Stimulated activated CD4-positive, alpha-beta T cell treated with anti-CD3 and anti-CD28 coated beads, Interleukin-12 subunit alpha, Interleukin-12 subunit beta, amount 100 ng/mL, for 4 hours (primary cell): ENCODE measurements at places on chromosomes 7 and 10.

- peak; percentile 12 for DNase-seq
Observed at GRCh38 chr10:74081192-74081803, 69.3 kb downstream of the AP3M1 start.

DNA sequence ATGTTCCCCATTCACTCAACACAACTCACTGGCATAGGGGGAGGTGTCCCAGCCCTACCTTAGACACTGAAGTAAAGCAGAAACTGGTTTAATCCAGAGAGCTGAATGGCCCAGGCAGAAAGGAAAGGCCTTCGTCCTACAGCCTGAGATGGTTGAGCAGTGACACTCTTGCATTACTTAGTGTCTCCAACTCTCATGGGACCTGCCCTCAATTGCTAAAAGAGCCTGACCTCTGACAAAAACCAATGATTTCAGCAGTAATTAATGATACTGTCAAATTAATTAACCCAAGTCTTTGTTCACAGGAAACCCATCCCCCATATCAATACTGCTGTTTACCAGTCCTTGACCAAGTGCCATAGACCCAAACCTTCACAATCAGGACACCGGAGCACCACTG, 48.6 kb downstream of the ICA1 start:
- DNase-seq: no peak

- no peak for DNase-seq
Observed at GRCh38 chr10:27258838-27259812, 18.5 kb upstream of the ACBD5 start.

GRCh38 chr7:117122536-117122935, 169.2 kb downstream of the ST7 start:
- DNase-seq: no peak

GRCh38 chr10:16271571-16271970, 165.2 kb upstream of the PTER start:
- DNase-seq: no peak

- DNase-seq: no peak
Observed at GRCh38 chr7:48875045-48875916, 49.1 kb upstream of the CDC14C start.

- DNase-seq: no peak
Observed at GRCh38 chr10:126595160-126595559, 75.3 kb downstream of the C10orf90 start.

- DNase-seq: no peak
Observed at GRCh38 chr10:103803941-103804340, 51.4 kb downstream of the SH3PXD2A start.

GRCh38 chr7:151869109-151869428, 7.8 kb downstream of the PRKAG2 start:
- no peak for DNase-seq

DNA sequence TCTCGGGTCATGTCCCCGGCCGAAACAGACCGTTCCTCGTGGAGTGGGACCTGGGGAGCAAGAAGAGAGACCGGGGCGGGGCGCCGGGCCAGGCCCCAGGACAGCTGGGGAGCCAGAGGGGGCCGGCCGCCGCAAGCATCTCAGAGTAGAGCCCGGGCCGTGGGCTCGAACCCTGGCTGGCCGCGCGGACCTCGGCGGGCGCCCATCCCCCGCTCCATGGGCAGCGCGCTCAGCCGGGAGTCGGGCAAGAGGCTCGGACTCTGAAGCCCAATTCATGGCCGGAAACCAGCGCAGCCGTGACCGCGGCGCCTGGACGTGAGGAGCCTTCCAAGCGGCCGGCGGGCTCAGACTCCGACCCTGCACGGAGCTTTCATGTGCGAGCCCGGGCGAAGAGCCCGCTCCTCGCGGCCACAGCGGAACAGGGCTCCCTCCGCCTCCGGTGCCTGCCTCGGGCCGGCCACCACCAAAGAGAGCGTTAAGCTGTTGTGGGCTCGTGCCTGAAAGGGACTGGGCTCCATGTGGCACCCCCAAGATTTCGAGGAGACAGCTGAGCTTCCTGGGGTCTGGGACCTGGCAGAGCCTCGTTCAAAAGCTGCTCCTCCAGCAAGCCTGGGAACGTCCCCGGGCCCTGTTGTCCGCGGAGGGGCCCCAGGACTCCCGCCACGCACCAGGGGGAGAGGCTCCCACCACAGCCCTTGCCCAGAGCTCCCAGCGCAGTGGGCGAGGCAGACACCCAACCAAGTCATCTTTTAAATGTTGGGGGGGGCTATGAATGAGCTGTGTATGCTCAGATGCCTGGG, 757 bp upstream of the GRID1 start:
- DNase-seq: no peak

- DNase-seq: no peak
Observed at GRCh38 chr10:69745698-69746097, 56.0 kb upstream of the COL13A1 start.

GRCh38 chr10:95445223-95445836, 115.8 kb downstream of the SORBS1 start:
- DNase-seq: no peak
